Heart right ventricle (tissue), 16 donors: ENCODE measurements at places on chromosomes 12 and 14.

DNA sequence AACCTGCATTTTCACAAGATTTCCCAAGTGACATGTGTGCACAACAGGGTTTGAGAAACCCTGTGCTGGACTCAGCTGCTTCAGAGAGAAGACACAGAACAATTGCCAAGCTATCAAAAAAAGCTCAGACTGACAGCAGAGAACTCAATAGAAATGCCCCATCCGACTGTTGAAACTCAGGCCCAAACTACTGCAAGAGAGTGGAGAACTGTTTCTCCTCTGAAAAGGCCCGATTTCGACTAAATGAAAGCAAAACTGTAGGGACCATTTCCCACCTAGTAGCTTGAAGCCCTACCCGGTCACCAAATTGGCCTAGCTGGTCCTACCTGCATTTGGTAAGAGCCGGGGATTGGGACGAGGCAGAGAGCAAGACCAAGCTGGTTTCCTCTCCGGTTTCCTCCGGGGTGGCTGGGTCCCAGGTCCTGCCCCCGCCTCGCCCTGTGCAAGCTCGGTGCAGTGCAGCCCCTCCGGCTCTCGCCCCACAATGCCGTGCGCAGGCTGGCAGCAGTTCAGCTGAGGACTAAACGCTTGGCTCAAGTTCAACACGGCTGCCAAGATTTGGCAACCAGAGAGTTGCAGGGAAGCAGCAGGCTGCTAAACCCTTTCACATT is 1180.6 kb downstream of the VRK1 start:
- peak; percentile 69 for DNase-seq

DNA sequence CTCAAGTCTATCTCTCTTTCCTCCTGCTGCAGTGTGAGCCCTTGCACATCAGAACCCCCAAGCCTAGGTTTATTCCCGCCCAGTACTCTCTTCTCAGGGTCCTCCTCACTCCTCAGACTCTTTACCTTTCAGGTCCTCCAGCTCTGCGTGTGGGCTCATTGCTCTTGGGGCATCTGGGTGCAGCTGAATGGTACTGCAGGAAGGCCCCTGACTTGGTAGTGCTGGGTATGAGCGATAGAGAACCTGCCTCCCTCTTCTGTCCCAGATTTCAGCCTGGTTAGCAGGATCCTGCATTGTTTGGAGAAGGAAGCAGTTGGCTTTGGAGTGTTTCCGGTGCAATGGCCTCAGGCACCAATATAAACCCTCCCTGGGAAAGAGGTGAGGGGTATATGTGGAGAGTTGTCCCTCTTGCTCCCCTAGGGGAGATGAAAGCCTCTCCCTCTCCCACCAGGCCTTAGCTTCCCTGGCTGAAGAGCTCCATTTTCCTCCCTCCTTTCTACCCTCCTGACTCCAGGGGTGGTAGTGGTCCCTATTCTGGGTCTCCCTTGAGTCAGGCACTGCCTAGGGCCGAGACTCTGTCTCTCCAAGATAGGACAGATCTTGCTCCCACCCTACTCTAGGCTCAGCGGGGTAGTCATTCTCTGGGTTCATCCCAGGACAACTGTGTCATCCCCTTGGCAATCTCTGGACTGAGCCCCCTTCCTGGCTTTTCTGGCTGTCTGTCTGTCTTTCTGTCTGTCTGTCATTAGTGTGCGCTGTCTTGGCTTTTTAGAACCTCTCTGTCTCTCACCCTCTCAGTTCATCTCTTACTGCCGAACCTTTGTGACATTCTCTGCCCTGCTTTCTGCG is 3.8 kb downstream of the LRP1 start:
- DNase-seq, result no peak

- DNase-seq, result peak; percentile 83
Observed at GRCh38 chr14:51979088-51979709, 10.1 kb upstream of the RTRAF start.

GRCh38 chr14:31122921-31123320 is 84.7 kb downstream of the HECTD1 start:
- no peak for DNase-seq

DNA sequence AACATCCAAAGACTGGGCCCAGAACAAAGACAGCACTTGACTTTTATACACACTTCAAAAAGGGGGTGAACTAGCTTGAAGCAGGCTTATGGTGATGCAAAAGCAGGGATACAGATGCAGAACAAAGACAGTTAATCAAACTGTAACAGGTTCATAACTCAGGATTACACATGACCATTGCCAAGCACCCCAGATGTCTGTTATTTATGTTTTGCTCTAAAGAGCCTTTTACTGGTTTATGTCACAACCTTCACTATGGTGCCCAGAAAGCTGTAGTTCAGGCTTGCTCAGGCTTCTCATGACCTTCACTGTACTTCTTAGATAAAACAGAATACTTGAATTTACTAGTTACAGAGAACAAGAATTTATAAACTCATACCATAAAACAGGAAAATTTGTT is 31.7 kb upstream of the SLC38A4 start:
- DNase-seq, result no peak

DNA sequence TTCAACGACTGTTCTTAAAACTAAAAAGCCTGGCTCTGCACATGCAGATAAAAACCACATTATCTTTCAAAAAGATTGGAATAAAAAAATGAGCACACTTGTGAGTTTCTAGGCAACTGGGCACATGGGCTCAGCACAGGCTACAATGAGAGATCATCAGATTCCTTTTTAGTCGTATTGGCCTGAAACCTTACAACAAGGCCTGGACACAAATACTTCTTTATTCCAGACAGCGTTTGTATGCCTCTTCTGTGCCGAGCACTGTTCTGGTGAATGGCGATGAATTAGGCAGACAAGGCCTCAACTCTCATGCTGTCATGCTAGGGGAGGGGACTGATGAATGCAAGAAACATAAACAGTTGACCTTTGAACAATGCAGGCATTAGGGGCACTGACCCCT is 463.0 kb downstream of the AACS start:
- DNase-seq, result no peak
